ENCODE measurements at places on chromosomes 16 and 17. TPM values are rescaled to one million over a fixed set of nuclear protein-coding genes. Genes with fewer than 3 reads are reported as not detected.

DNA sequence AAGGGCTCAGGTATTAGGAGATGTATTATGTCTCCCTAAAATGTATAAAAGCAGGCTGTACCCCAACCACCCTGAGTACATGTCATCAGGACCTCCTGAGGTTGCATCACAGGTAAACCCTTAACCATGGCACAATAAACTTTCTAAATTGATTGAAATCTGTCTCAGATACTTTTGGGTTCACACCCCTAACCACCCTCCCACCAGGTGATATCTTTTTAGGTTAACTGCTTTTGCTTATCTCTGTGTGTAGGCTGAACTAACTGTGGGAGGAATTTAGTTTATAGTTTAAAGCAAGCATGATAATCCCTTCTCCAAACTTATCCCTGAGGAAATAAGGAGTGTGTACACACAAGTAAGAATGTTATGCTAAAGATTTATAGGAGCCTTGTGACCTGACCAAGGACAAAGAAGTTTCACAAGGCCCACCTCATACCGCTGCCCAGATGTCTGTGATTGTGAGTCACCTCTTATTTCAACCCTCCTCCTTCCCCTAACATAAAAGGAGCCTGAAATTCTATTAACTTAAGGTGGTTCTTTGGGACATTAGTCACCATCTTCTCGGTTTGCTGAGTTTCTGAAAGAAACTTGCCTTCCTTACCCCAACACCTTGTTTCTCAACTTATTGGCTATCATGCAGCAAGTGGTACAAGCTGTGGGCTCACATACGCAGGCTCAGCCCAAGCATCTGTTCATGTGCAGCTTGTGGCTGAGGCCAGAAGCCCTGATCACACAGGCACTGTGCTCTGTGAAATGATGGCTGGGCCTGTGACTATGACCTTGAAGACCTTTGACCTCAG lies 11.3 kb downstream of the PRSS22 start:
- no peak for DNase-seq

DNA sequence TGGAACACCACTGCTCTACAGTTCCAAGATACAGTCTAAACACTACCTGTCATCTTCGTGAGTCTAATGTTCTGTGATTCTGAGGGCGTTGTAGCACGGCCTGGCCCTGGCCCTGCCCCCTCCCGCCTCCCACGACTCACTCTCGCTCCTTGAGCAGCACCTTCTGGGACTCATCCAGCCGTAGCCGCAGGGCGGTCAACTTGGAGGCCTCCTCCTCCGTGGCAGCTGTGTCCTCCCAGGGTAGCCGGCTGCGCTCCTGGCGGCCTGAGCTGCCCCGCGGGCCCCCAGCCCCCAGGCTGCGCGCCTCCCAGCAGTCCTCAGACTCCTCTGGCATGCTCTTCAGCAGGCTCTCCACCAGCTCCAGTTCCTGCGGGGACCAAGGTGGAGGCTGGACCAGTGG lies 10.6 kb downstream of the CCDC102A start:
- no peak for DNase-seq

MRPL12 gene
- polyA plus RNA-seq = 21.2 TPM

GRCh38 chr17:77494664-77495435 lies 354.1 kb downstream of the SEC14L1 start:
- peak; percentile 62 for DNase-seq

RPGRIP1L gene
- polyA plus RNA-seq = 0.11 TPM

- DNase-seq = no peak
These were observed 11.2 kb downstream of the TFAP4 start for GRCh38 chr16:4261557-4262172.

DNA sequence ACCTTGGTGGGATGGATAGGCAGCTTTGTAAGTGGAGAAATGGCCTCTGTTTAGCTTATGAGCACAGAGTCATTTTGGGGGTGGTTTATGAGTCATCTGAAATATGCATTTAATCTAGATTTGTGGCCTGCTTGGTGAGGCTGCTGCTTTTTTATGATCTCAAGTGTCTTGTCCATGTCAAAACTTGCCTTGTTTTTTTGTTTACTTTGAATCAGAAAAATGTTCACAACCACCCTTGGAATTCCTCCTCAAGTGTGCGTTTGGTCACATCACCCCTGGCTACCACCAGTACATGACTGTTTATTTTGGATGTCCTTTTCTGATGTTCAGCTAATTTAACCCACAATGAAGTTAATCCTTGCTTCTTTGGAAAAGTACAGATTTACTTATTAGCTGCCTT lies 64.6 kb downstream of the FTO start:
- DNase-seq = no peak

DNA sequence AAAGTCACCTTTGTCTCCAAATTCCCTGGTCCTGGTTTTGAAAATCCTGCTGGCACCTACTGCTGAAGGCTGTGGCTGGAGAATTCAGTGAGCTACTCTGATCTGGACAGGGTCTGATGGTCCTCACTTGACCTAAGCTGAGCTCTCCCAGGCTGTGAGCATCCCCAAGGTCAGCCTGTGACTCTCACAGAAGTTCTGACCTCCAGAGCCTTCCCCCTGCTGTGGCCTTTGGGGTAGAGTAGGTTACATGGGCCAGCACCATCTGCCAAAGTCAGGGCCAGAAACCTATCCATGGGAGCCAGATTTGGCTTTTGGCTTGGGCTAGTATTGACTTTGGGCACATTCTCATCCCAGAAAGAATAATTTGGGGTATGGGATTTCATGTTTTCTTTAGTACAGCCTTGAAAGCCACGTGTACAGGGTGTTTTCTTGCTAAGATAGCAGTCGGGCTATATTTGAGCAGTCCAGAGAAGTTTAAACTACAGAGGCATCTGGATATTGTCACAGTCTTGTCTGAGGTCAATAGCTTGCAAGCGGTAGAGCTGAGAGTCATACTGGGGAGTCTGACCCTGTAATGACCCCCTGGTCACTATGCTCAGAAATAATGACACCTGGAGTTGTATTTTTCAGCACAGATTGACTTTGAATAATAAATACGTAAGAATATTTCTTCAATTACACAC lies 6.2 kb upstream of the AGRP start:
- DNase-seq = no peak

GRCh38 chr17:73141411-73141810 lies 23.4 kb upstream of the SSTR2 start:
- DNase-seq = peak; percentile 71

GRCh38 chr17:59432657-59433056 lies 101.2 kb downstream of the YPEL2 start:
- DNase-seq = no peak

GDPD3 gene
- polyA plus RNA-seq = not detected

TLCD2 gene
- not detected for polyA plus RNA-seq

DNA sequence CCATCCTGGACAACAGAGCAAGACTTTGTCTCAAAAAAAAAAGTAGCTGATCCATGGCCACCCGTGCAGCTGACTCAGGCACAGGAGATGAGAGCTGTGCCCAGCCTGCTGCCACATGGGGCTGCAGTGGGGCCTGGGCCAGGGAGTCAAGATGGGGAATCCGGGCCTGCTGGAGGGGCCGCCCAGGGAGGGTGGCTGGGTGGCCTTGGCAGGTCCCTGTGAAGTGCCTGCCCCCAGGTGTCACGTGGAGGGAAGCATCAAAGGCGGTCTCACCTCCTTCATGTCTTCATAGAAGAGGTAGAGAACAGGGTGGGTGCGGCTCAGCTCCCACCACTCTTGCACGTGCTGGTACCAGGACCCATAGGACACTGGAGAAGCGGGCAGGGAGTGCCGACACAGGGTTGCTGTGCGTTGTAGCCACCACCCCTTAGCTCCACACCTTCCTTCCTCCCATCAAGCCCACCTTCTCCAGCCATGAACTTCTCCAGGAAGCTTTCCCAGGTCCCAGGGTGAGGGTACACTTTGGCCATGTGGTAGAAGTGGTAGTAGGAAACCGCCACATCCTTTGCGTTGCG lies 3.8 kb downstream of the SULT1A2 start:
- no peak for DNase-seq

Measured in CD14-positive monocyte (primary cell).